ENCODE measurements at places on chromosomes 1 and 21. TPM values are rescaled to one million over a fixed set of nuclear protein-coding genes. Genes with fewer than 3 reads are reported as not detected.

GRCh38 chr21:42392731-42393442 lies 3.0 kb downstream of the TMPRSS3 start:
- peak; percentile 47 for DNase-seq

DNA sequence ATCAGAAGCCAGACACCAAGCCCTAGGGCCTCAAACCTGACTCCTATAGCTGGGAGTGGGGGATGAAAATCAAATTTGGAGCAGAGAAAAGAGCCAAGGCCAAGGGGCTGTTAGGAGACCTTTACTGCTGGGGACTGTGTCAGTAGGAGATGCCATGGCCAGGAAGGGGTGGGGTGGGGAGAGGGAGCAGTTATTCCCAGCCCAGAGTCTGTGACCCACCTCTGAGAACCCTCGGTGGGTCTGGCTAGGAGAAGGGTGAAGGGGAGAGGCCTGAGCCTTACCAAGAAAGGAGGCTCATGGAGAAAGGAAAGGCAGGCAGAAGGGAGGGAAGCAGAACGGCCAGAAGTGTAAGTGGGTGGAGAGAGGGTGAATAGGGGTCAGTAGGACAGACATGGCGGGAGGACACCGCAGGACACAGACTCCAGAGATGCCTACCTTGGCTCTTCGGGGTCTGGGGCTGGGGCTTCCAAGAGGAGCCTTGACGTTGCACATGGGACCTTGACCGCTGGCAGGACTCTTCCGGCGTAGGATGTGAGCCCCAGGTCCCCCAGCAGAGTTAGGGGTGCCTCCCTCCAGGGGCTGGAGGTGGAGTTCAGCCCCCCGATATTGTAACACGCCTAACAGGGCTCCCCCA lies 1.2 kb downstream of the ADAMTS4 start:
- no peak for DNase-seq

- no peak for DNase-seq
Observed at GRCh38 chr1:226274138-226274537, 34.8 kb downstream of the LIN9 start.

- DNase-seq: no peak
Observed at GRCh38 chr1:31470794-31471315, 57.8 kb downstream of the SERINC2 start.

- no peak for DNase-seq
Observed at GRCh38 chr1:10813799-10814198, 17.4 kb upstream of the CASZ1 start.

- no peak for DNase-seq
Observed at GRCh38 chr21:33734291-33734690, 92.0 kb downstream of the ITSN1 start.

- no peak for DNase-seq
Observed at GRCh38 chr1:5826601-5827000, 165.6 kb downstream of the NPHP4 start.

DNA sequence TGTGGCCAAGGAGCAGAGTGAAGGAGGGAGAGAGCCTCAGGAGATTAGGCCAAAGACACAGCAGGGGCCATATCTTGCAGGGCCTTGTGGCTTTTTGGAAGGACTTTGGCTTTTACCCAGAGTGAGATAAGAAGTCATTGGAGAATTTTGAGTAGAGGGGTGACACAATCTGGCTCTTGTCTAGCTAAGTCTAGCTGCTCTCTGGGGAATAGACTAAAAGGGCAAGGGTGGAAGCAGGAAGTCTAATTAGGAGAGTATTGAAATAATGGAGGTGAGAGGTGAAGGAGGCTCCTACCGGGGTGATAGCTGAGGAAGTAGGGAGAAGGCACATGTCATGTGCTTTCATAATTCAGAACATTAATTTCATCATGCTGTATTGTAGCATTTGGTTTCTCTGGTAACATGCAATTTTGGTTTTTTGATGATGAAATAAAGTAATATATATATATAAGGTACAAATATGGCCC lies 34.3 kb upstream of the KCNA3 start:
- no peak for DNase-seq

GRCh38 chr1:13582713-13583443 lies 754 bp upstream of the PDPN start:
- no peak for DNase-seq

- no peak for DNase-seq
Observed at GRCh38 chr1:22860883-22861385, 111.7 kb downstream of the LACTBL1 start.

GRCh38 chr1:240031414-240031813 lies 60.3 kb upstream of the FMN2 start:
- peak; percentile 75 for DNase-seq

GRCh38 chr1:246434335-246434734 lies 72.7 kb downstream of the SMYD3 start:
- no peak for DNase-seq

- DNase-seq: no peak
Observed at GRCh38 chr1:108064255-108064654, 99.3 kb upstream of the VAV3 start.

DNA sequence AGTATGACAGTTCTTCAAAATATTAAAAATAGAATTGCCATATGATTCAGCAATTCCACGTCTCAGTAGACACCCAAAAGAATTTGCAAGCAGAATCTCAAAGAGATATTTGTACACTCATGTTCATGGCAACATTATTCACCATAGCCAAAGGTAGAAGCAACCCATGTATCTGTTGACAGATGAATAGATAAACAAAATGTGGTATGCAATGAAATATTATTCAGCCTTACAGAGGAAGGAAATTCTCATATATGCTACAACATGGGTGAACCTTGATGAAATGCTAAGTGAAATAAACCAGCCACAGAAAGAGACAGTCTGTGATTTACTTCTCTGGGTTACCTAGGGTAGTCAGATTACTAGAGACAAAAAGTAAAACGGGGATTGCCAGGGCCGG lies 47.0 kb downstream of the NAV1 start:
- DNase-seq: peak; percentile 18

DNA sequence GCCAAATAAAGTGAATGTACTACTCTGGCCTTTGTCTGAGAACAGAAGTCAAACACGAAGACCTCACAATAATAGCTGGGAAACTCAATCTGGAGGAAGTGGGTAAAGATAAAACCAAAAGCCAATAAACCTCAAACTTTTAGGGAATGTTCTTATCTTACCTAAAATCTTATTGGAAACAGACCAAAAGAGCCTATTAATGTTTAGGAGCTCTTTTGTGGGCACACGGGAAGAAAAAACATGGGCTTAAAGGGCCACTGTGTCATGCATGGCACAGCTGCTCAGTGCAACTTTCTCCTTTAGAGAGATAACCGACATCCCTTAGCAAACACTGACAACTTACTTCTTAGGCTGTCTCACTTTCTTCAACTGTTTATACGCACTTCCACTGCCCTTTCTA lies 16.1 kb downstream of the EIF2B3 start:
- DNase-seq: peak; percentile 80

- no peak for DNase-seq
Observed at GRCh38 chr21:41824466-41825207, 54.5 kb downstream of the PRDM15 start.

- peak; percentile 84 for DNase-seq
Observed at GRCh38 chr1:112529301-112529700, 20.5 kb downstream of the WNT2B start.

DNA sequence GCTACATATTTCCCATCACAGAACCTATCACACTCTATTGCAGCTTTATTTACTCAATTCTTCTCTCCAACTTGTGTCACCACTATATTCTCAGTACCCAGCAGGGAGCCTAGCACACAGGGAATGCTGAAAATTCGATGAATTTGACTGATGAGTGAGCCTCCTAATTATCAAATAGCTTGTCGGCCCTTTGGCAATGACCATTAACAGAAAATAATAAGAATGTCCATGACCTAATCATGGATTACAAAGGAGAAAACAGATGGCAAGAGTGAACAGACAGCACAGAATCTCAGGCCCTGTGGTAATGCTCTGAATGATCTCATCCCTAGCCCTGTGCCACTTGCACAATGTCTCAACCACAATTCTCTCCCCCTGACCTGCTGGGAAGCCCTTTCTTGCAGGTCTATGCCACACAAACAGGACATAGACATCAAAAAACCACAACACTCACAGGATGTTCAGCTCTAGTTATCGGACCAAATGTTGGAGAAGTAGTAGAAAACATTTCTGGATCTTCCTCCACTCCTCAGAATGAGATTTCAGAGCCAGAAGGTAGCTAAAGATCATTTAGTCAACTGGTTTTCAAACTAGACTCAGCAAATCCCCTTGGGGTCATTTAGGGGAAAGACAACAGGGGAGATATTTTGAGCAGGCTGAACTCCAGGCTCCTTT lies 68.4 kb downstream of the LUZP1 start:
- peak; percentile 81 for DNase-seq

- no peak for DNase-seq
Observed at GRCh38 chr21:43937051-43937832, 72.2 kb downstream of the AGPAT3 start.

DNA sequence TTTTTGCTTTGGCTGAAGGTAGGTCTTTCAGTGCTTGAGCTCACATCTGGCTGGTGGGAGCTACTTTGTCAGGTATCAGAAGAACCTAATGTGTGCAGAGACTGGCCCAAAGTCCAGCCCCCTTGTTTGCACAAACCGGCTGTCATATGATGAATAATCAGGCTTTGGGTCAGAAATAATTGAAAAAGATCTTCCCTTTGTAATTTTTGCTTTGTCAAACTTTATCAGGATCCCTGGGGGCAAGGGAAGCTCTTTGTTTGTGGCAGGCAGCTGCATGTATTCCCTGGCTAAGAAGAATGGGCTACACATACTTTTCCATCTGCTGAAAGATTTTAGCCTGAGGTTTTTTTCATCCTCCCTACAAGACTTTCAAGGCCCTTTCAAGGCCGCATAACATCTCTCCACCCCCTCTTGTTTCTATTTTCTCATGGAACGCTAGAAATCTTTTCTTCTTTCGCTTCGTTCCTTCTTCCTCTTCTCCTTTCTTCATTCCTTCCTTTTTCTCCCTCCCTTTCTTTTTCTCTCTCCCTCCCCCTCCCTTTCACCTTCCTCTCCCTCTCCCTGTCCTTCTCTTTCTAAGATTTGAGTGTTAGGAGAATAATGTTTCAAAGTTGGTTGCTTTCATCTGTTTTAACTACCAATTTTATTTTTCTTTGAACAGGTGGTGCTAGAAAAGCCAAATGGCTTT lies 25.5 kb downstream of the TUFT1 start:
- peak; percentile 40 for DNase-seq

- no peak for DNase-seq
Observed at GRCh38 chr1:21853131-21853427, 41.0 kb downstream of the LDLRAD2 start.

- no peak for DNase-seq
Observed at GRCh38 chr1:199096591-199096990, 457.8 kb downstream of the PTPRC start.

NTNG1 gene
- total RNA-seq: 6.8 TPM

FMO4 gene
- total RNA-seq: 0.98 TPM

ADORA1 gene
- total RNA-seq: 1.4 TPM

LCE2B gene
- total RNA-seq: not detected

MMP23B gene
- 25.9 TPM for total RNA-seq

FCAMR gene
- not detected for total RNA-seq

TNFRSF9 gene
- 0.04 TPM for total RNA-seq

ATAD3C gene
- 1.4 TPM for total RNA-seq

ANKRD35 gene
- 0.40 TPM for total RNA-seq

NBPF6 gene
- 0.07 TPM for total RNA-seq

CYP4X1 gene
- 1.0 TPM for total RNA-seq

Data from PC-3 (cell line).